ENCODE measurements at places on chromosomes 16 and 17.

DNA sequence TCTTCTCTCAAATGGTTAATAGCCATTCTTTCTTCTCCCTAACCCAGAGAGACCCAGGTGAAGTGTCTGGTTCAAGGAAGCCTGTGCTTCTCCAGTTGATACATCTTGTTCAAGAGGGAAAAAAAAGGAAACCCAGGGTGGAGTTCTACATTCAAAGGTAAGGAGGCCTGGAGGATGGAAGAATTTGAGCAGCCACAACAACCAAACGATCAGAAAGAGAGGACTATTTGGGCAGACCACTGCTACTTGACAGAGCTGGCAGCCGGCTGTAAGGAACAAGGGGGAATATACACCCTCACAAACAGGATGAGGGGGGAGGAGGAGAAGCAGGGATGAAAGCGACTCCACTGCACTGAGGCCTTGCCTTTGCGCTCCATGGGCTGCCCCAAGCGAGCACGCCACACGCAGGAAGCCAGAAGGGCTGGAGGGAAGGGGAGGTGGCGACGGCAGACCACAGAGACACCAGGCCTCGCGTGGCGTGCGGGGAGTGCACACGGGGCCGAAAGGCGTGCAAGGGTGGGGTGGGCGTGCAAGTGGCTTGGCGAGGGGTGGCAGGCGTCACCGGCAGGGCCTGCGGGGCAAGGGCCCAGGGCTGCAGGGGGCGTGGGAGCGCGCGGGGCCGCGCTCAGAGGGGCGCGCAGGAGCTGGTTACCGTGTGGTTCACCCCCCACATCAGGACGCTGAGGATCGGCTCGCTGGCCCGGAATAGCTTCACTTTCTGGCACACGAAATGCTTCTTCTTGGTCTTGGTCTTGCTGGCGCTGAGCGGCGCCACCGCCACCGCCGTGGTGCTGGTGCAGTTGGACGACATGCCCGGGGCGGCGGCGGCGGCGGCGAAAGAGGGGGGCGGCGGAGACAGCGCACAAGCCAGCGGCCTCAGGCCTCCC, 499 bp downstream of the PIP4K2B start:
- peak; percentile 50 for DNase-seq

DNA sequence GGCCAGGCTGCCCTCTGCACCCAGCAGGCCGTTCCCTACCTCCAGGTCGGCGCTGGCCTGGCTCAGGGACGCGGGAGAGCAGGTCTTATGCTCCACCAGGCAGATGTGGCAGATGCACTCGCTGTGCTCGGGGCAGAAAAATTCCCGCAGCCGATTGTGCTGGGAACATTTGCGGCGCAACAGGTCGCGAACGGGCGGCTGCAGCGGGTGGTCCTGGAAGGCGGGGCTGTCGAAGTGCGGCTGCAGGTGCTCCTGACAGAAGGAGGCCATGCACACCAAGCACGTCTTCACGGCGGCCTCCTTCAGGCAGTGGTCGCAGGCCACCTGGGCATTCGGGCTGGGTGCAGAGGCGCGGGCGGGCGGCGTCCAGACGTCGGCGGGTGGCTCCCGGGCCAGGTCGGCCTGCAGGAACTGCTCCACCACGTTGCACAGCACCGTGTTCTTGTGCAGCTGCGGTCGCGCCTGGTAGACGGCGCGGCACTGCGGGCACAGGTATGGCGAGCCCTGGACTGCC, 439 bp downstream of the TRIM25 start:
- no peak for DNase-seq

DNA sequence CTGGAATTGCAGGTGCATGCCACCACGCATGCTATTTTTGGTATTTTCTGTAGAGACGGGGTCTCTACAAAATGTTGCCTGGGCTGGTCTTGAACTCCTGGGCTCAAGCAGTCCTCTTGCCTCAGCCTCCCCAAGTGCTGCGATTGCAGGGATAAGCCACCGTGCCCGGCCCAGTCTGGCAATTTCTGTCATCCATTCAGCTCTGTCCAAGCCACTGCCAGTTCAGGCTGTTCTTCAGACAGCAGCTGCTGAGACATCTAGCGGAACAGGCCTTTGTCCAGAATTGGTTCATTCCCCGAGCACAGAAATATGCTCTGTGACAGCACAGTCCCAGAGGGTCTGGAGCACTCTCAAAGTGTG, 5.4 kb downstream of the SLC47A1 start:
- no peak for DNase-seq

- no peak for DNase-seq
Observed at GRCh38 chr16:10080051-10080772, 102.0 kb downstream of the GRIN2A start.

DNA sequence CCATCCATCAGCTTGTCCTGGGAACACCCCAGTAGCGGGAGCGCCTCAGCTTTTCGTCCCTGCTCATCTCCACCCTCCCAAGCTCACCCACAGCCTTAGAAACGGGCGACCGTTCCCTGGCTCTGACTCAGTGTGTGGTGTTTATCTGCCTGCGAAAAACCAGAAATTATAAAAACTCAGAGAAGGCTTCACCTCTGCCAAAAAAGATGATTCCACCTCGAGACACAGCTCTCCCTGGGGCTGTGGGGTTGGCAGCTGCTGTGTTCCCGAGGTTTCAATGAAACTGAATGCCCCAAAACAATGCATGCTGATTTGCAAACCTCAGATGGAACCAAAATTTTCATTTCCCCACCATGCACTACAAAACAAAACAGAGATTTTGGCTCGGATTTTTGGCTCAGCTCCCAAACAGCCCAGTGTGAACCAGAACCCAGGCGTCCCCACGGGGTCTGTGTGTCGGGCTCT, 62.4 kb upstream of the MED9 start:
- DNase-seq = no peak

GRCh38 chr17:78997881-78998280, 11.7 kb downstream of the CANT1 start:
- no peak for DNase-seq

GRCh38 chr17:50764734-50765149, 2.6 kb downstream of the ANKRD40CL start:
- DNase-seq = no peak

- no peak for DNase-seq
Observed at GRCh38 chr17:51676691-51677487, 416.5 kb downstream of the UTP18 start.

DNA sequence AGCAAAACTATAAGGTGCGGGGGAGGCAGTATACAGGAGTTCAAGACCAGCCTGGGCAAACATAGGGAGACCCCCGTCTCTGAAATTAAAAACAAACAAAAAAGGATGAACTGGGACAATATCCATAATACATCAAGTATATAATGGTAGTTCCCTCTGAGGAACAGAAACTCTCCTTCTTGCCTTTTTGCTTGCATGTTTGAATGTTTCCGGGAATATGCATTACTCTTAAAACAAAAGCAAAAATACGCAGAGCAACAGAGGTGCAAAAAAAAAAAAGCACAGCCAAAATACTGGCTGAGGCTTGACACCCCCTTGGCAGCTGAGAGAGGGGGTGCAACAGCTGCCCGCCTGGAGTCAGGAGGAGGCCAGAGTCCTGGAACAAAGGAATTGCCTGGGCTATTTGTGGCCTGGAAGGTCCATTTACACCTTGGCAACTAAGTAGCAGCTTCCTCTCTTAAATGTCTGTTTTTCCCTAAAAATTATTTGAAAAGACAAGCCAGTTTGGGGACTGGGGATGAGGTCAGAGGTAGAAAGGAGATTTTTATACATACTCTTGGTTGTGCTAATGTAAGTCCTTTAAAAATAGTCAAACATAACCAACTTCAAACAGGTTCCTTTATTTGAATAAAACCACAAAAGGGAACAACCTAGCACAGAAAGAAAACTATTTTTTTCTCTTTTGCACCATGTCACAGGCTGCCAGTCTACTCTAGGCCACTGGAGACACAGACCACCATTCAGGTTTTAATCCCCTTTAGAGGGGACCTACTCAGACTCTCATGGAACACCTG, 19.5 kb downstream of the USP7 start:
- no peak for DNase-seq
